CD4-positive, alpha-beta T cell (primary cell): ENCODE measurements at places on chromosomes 3 and 15. TPM values are rescaled to one million over a fixed set of nuclear protein-coding genes. Genes with fewer than 3 reads are reported as not detected.

DNA sequence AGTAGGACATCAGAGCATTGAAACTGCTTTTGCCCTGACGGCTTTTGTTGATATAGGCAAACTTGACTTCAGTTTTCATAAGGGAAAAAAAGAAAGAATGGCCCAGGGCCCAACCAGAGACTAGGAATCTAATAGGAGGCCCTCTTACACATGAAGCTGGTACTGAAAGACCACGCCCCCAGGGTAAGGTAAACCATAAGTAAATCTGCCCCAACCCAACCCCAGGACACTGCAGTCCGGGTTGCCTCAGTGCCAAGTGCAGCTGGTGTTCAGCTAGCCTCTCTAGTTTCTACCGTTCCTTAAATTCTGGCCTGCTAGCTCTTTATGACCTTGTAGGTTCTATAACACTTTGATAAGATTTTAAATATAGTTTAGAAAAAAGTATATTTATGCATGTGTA, 136.7 kb downstream of the AQP9 start:
- no peak for DNase-seq

The IQSEC1 gene
- 102 TPM for total RNA-seq

- no peak for DNase-seq
These were observed 6.1 kb downstream of the NBEAL2 start for GRCh38 chr3:46985588-46985987.

DNA sequence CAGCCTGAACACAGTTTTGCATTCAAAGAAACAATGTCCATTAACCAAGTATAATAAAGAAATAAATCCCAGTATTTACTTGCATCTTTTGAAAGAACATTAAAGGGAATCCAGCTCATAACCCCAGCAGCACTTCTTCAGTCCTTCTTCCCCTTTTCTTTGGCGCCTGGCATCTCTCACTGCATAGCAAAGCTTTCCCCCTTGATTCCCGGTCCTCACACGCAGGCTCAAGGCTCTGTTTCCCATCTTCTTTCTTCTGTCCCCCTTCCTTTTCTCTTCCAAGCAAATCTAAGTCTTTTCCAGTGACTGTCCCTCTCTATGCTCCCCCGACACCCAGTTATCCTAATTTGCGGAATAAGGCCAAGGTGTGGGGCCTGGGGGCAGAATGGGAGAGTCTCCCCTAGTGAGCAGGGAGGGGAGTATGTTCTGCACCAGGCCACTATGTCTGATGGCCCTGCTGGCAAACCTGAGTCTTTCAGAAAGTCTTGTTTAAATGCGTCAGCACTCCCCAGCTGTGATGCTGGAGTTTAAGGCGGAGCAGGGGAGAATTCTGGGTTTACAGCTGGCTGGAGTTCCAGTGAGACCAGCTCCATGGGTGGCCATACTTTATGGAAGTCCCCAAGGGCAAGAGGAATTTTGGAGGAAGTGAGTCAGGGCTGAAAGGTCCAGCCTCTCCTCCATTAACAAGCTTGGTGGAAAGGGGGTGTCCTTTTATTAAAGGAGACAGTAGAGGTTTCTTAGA, 42.1 kb downstream of the GOLGA6A start:
- DNase-seq = no peak

The ANKUB1 gene
- not detected for total RNA-seq

DNA sequence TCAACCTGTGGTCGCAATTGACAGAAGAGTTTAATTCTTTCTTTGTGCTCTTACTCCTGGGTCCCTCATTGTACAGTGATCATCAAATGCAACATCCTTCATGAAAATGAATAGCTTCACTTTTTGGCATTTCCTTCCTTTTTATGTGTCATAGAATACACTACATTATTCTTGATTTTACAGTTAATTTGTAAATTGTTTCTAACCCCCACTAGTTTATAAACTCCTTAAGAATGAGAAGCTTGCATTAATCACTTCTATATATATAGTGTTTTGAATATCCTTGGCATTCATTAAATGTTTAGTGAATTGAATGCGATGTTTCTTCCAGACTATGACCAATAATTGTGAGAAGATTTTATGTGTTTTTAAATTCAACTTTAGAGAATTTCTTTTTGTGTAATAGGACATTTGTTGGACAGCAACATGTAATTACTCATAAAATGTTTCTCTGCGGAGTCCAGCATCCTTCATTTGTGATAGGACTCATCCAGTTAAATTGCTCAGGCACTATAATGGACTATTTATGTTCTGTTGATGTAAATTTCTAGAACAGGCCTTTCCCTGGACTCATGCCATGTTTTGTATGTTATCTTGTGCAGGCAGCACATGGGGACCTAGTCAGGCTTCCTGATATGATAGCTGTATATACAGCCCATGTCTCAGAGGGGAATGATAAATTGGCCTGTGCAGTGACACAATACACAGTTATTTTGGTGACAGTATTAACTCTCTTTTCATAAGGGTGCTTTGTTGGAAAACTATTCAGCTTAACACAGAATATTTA, 51.3 kb downstream of the MBNL1 start:
- no peak for DNase-seq

- DNase-seq = no peak
These were observed 34.9 kb downstream of the SEMA5B start for GRCh38 chr3:122992676-122993075.

The GNAT1 gene
- 0.11 TPM for total RNA-seq
